NCI-H774 (cell line): ENCODE measurements at places on chromosomes 6 and 20.

GRCh38 chr6:122984393-122984792 lies 11.6 kb upstream of the CLVS2 start:
- no peak for DNase-seq

GRCh38 chr6:157194643-157195042 lies 128.7 kb downstream of the TMEM242 start:
- DNase-seq: no peak

DNA sequence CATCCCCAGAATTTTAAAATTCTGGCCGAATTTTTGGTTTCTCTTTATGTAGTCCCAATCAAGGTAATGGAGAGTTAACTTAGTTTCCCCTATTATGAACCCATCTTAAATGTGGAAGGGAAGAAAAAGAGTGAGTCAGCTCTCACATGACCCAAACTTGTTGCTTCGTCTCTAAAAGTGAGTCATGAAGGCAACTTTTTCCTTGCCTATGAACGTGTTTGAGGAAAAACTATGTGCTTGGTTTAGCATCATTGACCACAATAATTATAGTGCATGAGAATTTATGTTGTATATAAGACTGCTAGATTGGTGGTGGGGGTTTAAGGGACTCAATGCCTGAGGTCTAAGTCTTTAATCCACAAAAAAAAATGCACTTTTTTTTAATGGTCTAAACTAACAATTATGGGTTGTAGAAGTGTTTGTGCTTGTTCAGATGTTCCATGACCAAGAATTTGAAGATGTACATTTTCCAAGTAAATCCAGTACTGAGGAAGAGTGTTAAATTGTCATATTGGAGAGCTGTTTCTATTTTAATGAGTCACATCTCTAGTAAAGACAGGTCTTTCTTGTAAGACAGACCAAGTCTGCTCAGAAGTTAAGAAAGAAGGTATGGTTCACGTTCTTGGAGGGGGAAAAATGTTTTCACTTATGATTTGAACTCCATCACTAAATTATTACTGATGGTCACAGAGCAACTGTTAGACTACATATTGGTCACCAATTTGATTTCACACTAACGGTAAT lies 409.9 kb upstream of the MARCKS start:
- DNase-seq: no peak

GRCh38 chr6:163444077-163444476 lies 29.6 kb downstream of the QKI start:
- no peak for DNase-seq

DNA sequence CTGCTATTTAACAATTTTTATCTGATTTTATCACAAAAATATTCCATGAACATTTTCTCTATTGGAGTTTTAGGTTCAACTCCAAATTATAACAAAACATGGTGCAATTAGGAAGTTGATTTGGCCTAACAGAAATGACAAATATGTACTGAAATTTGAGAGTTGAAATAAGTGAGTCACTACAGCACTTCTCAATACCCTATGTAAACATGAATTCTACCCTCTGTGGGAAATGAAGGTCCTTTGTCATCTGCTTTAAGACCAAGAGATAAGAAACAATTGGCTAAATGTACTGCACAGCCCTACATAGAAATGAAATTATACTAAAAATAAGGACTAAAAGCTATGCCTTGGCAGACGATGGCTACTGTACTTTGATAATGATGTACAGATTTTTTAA lies 86.2 kb upstream of the BEND6 start:
- no peak for DNase-seq

GRCh38 chr6:42274898-42275297 lies 57.2 kb upstream of the MRPS10 start:
- no peak for DNase-seq

- DNase-seq: no peak
These were observed 390.8 kb upstream of the HS3ST5 start for GRCh38 chr6:114733596-114733995.

GRCh38 chr6:45969026-45969425 lies 46.6 kb downstream of the CLIC5 start:
- DNase-seq: peak; percentile 39

GRCh38 chr6:116012951-116013350 lies 47.7 kb downstream of the FRK start:
- no peak for DNase-seq

GRCh38 chr6:99353126-99353525 lies 3.7 kb upstream of the FAXC start:
- no peak for DNase-seq

DNA sequence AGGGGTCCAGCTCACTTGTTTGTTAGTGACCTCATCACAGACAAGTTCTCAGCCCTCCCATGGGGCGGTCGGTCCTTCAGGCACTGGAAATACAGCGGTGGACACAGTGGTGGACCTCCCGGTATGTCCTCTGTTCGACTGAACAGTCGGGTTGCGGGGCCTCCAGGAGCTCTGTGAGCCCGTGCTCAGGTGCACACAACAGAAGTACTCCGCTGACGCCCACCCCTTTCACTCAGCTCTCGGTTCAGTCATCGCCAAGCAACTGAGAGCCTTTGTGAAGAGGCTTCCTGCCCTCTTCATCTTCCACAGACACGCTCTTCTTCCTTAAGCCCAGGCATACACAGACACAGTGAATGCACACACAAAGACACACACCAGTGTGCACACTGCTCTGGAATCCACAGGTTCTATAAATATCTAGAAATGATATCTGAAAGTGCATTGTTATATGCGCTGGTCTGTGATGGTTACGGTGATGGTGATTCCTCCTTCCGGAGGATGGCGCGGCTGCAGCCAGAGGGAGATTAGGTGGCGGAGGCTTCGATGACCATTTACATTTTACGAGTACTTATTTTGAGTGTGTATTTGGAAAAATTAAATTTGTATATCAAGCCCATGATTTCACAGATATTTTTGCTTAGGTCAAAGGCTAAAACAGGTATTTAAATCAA lies 46.8 kb upstream of the BHLHE23 start:
- DNase-seq: no peak

DNA sequence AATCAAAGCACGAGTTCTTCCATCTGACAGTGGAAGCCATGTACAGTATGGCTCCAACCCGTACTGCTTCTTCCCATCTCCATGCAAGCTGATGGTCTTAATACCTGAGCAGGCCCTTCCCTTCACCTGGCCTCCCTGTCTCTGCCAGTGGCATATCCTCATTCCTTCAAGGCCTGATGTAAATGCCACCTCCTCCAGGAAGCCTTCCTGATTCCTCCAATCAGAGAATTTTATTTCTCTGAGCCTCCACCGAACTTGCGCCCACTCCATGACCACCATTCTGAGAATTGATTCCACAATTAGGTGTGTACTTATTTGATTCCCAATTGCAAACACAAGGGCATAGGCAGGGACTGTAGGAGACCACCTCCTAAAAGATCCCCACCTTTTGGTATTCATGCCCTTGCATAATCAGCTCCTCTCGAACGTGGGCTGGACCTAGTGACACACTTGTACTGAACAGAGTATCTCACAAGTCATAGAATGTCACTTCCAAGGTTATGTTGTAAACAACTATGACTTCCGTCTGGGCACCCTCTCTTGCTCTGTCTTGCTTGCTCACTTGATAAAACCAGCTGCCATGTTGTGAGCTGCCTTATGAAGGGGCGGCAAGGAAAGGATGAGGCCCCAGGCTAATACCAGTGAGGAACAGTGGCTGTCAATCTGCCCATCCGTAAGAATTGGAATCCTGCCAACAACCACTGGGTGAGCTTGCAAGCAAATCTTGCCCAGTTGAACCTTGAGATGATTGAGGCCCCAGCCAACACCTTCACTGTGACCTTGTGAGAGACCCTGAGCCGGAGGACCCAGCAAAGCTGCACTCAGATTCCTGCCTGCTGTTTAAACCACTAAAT lies 38.8 kb downstream of the CPNE5 start:
- DNase-seq: no peak
